ENCODE measurements at places on chromosomes 6 and 20.

- peak; percentile 96 for DNase-seq
- no peaks in the 10 kb centered on the region for H3K36me3 ChIP-seq
- H3K4me1 ChIP-seq, result peaks cover 11% of the 10 kb centered on the region
- H3K27ac ChIP-seq, result peak overlapping the region; percentile 91
- no peaks in the 10 kb centered on the region for H3K27me3 ChIP-seq
Observed at GRCh38 chr20:36836591-36837269, 39.2 kb upstream of the TLDC2 start.

DNA sequence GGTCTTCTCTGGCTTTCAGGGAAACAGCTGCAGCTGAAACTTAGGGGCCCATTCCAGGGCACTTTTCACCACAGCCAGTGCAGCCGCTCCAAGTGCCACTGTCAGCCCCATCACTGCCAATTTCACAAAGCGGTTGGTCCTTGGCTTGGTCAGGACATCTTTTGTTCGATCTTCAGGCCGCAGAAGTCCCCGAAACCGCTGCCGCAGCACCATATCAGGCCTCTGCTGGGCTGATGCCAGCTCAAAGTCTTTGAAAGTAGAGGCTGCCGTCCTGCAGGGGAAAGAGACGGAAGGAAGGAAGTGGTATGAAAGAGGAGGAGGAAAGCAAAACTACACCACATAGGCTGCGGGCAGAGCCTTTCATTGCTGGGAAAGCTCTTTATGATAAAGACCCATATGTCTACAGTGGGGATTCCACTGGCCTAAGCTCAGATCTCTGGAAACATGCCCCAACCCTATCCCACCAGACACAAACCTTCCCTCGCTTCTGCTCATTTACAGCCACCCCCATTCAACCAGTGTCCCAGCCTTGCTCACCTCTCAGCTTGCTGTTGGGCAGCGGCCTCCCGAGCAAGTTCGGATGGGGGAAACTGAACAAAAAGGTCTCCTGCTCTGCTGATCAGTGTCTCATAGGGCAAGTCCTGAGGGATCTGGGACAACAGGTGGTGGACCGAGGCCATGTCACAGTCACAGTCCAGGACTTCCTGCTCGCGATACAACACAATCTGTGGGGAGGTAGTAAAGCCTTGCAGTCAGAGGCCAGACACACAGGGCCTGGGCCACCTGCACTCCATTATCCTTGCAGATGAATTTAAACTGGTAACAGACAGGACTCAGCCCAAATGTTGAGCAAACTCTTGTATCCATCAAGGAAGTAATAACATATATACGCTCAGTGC is 23.5 kb downstream of the TBC1D20 start:
- no peak overlapping the region for H3K4me3 ChIP-seq
- H3K36me3 ChIP-seq, result peaks cover 25% of the 10 kb centered on the region
- DNase-seq, result no peak
- peaks cover 17% of the 10 kb centered on the region for H3K27me3 ChIP-seq
- H3K27ac ChIP-seq, result no peak overlapping the region
- peaks cover 4% of the 10 kb centered on the region for H3K4me1 ChIP-seq

DNA sequence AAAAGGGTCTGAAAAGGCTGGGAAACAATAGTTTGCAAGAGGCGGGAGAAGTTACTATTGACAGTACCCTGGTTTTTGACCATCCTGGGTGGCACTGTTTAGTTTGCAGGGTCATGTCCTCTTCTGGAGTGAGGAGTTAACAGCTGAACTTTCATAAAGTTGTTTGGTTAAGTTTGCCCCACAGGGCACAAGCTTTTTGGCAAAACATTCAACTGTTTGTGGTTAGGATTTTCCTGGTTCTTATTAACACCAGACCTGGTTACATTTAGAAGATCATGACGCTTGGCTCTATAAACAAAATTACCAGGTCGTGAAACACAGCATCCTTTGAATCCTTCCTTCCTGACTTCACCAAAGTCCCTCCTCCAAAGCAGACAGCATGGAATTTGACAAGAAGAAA is 106.1 kb downstream of the RIN2 start:
- DNase-seq, result no peak
- H3K4me1 ChIP-seq, result no peaks in the 10 kb centered on the region
- no peaks in the 10 kb centered on the region for H3K27me3 ChIP-seq
- no peak overlapping the region for H3K4me3 ChIP-seq

DNA sequence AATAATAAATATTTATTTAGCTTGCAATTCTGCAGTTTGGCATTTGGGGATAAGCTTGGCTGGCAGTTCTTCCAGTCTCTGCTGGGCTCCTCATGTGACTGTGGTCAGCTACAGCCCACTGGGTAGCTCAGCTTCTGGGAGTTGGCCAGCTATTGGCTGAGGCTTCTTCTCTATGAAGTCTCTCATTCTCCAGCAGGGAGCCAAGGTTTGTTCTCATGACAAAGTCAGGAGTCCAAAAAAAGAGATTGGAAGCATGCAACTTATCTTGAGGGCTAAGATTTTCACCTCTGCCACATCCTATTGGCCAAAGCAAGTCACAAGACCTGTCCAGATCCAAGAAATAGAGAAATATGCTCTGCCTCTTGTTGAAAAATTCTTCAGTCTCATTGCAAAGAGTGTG is 94.6 kb downstream of the SNAP25 start:
- H3K4me1 ChIP-seq, result peaks cover 25% of the 10 kb centered on the region
- no peaks in the 10 kb centered on the region for H3K27me3 ChIP-seq
- H3K36me3 ChIP-seq, result peaks cover 3% of the 10 kb centered on the region
- H3K27ac ChIP-seq, result no peak overlapping the region
- DNase-seq, result no peak

DNA sequence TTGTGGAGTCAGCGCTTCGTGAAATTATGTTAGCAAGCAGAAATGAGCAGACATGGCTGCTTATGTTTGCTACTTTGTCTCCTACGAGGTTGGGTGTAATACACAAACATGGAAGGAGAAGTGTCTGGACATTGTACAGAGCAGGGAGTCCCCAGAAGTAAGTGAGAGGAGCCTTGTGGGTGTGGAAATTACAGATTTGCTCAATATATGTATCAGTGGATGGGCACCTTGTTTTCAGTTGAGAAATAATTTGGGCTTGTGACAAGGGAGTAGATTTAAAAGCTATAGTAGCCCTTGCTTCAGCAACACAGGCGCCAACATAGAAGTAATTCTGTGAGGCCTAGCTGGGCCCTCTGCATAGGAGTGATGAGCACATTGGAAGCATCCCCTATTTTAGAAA is 49.2 kb downstream of the HECA start:
- no peaks in the 10 kb centered on the region for H3K36me3 ChIP-seq
- DNase-seq, result no peak
- no peak overlapping the region for H3K27ac ChIP-seq
- H3K4me3 ChIP-seq, result no peak overlapping the region
- H3K4me1 ChIP-seq, result no peaks in the 10 kb centered on the region
- no peaks in the 10 kb centered on the region for H3K27me3 ChIP-seq

DNA sequence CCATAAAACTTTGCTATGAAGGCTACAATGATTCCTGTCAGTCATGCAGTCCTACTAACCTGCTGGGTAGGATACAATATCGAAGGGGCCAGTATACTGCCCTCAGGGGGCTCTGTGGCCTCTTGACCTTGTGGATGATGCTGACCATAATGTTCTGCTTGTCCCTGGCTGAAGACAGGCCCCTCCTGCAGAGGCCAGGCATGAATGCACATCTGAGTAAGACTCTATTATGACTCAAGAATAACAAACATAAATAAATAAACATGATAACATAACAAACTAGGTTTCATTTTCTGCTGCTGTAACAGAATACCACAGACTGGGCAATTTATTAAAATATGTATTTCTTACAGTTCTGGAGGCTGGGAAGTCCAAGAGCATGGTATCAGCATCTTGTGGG is 44.0 kb upstream of the POU5F1 start:
- H3K36me3 ChIP-seq, result peaks cover 9% of the 10 kb centered on the region
- H3K4me1 ChIP-seq, result peaks cover 18% of the 10 kb centered on the region
- H3K27me3 ChIP-seq, result no peaks in the 10 kb centered on the region
- H3K4me3 ChIP-seq, result no peak overlapping the region

Measured in GM23338 (cell line).